IPS DF 6.9 (cell line): ENCODE measurements at places on chromosomes 7 and 10.

GRCh38 chr10:131803860-131804425 lies 96.9 kb upstream of the PPP2R2D start:
- DNase-seq, result no peak

GRCh38 chr10:18368273-18368672 lies 228.0 kb downstream of the CACNB2 start:
- no peak for DNase-seq

DNA sequence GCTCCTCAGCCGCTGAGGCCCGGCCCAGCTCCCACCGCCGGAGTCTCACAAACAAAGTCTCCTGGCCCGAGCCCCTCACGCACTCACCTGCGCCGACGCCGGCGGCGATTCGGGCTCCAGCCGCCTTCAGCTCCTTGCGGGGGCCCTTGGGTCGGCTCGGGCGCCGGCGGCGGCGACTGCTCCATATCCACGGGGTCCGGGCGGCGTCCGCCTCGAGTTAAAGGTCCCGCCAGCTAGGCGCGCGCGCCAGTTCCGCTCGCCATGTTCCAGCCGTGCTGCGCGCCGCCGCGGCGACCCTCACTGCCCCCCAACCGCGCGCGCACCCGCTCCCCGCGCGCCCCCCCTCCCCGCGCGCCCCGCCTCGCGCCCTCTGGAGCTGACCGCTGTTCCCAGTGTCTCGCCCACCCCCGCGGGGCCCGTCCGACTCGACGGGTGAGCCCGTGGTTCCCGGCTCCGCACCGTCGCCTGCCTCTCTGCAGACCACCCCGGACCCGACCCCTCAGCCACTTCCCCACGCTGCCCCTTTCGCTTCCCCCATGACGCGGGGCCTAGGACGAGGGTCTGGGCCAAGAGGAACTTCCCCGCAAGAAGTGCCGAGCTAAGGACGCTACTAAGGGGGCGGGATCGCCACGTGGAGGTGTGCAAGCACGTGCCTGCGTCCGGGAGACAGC lies 396.1 kb downstream of the ZNF33B start:
- no peak for DNase-seq

DNA sequence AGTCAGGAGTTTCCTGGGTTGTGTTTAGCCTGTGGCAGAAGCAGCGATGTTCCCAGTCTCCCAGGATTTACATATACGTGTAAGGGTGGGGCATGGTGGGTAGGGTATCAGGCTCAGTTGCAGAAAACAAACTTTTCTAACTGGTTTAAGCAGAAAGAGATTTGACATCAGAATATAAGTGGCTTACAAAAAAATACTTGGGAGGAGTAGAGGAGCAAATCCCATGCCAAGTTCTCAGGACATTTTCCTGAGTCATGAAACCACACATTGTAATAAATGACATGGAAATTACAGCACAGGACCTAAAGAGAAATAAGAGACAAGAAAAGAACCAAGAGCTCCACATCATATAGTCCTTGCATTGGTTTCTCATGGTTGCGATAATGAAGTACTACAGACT lies 26.2 kb upstream of the FRMD4A start:
- DNase-seq, result no peak

GRCh38 chr10:103911021-103911459 lies 6.9 kb downstream of the STN1 start:
- DNase-seq, result no peak

DNA sequence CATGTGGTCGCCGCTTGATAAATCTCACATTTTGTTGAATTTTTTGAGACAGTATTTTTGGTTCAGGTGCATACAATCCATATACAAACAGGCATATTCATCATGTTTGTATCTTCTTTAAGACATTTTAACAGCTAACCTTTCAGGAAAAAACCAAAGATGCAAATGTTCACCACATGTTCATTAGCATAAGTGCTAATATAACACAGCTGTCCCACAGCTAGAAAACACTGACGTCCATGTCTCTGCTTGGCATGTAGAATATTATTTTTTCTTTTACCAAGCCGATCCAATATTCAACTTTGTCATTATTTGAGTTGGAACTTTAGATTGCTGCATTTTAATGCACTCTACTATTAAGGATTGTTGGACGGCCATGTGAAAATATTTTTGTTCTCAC lies 31.2 kb downstream of the BMPER start:
- DNase-seq, result no peak

DNA sequence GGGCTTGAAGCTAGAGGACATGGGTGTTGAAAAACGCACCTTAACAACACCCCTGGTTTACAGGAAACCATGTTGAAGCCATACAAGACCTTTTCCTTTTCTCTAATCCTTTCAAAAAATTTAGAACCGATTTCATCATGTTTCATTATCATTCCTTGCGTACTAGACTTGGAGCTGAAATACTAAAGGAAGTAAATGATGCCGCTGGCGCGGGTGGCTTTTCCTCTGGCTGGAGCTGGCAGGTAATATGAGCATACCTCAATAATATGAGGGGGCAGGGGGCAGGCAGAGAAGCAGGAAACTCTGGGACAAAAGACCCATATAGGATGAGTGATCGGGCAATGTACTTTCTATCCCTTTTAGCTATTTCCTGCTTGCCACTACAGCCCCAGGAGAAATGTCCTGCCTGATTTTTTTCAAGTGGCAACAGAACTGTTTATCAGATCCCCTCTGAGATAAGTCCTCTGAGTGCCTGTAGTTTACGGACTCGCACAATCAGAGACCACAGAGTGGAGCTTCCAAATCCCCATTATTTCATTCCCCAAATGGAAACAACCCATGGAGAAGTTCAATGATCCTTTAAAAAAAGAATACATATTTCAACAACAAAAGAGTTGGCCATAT lies 450.1 kb downstream of the KCNMA1 start:
- no peak for DNase-seq

GRCh38 chr10:133150226-133150625 lies 9.8 kb upstream of the KNDC1 start:
- DNase-seq, result no peak

GRCh38 chr7:131124001-131124629 lies 203.6 kb upstream of the MKLN1 start:
- no peak for DNase-seq

GRCh38 chr10:30811276-30812017 lies 181.9 kb upstream of the LYZL2 start:
- DNase-seq, result no peak

GRCh38 chr7:81361769-81362312 lies 408.0 kb downstream of the HGF start:
- DNase-seq, result no peak

DNA sequence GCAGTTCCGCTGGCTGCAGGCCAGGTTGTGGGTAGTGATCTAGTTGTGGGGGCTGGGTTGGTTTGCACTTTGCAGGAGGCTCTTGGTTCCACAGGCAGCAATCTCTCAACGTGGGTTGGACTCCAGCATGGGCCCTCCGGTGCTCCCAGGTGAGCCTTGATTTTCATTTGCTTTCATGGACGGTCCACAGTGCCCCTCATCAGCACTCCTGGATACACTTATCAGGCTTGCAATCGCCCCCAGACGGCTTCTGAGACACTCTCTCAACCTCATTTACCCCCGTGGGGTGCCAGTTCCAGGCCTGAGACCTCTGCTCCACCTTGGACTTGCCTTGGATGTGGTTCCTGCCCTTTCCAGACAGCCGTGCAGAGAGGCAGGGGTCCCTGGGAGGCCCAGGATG lies 31.3 kb upstream of the ZNF273 start:
- DNase-seq, result no peak

GRCh38 chr10:61359452-61359851 lies 93.7 kb downstream of the TMEM26 start:
- DNase-seq, result no peak

GRCh38 chr10:72935361-72935760 lies 19.2 kb downstream of the PLA2G12B start:
- no peak for DNase-seq

GRCh38 chr7:16652888-16653287 lies 6.9 kb downstream of the BZW2 start:
- DNase-seq, result no peak

DNA sequence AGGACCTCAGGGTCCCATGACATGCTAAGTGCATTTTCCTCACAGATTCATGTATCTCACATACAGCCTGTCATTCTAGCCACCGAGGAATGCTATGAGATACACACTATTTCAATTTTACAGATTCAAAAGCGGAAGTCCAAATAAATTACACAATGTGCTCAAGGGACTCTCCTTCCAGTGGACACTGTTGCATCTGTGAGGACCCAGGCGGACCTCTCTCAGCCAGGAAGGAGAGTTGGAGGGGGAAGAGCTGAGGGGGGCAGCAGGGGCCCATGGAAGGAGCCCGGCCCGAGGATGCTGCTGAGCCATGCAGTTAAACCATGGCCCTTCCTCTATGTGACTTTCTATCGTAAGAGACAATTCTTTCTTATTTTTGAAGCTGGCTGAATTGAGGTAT lies 93.6 kb downstream of the VOPP1 start:
- no peak for DNase-seq

DNA sequence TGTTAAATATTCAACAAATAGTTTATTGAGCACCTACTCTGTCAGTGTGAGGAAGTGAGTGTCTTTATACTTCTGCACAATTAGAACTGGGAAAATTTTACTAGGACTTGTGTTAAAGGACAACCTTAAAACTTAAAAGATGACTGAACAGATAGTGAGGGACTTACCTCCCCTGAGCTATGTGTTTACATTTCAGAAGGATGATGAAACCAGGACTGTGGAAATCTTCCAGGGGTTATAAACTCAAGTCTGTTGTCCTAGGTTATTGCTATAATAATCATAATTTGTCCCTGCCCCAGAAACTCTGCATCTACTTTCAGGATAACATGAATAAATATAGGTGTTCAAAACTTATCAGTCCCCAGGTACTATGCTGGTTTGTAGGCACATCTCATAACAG lies 261.0 kb upstream of the MKLN1 start:
- DNase-seq, result no peak

- no peak for DNase-seq
These were observed 66.2 kb upstream of the PCBD1 start for GRCh38 chr10:70954381-70955176.

- no peak for DNase-seq
These were observed 157.3 kb downstream of the CACNA2D1 start for GRCh38 chr7:82286096-82286797.

GRCh38 chr10:122471531-122472177 lies 10.3 kb downstream of the HTRA1 start:
- no peak for DNase-seq

GRCh38 chr7:145036604-145037405 lies 201.0 kb upstream of the TPK1 start:
- DNase-seq, result peak; percentile 45

- DNase-seq, result no peak
These were observed 156.7 kb downstream of the MBL2 start for GRCh38 chr10:52615756-52616394.

GRCh38 chr10:109988212-109988596 lies 19.6 kb upstream of the ADD3 start:
- no peak for DNase-seq

DNA sequence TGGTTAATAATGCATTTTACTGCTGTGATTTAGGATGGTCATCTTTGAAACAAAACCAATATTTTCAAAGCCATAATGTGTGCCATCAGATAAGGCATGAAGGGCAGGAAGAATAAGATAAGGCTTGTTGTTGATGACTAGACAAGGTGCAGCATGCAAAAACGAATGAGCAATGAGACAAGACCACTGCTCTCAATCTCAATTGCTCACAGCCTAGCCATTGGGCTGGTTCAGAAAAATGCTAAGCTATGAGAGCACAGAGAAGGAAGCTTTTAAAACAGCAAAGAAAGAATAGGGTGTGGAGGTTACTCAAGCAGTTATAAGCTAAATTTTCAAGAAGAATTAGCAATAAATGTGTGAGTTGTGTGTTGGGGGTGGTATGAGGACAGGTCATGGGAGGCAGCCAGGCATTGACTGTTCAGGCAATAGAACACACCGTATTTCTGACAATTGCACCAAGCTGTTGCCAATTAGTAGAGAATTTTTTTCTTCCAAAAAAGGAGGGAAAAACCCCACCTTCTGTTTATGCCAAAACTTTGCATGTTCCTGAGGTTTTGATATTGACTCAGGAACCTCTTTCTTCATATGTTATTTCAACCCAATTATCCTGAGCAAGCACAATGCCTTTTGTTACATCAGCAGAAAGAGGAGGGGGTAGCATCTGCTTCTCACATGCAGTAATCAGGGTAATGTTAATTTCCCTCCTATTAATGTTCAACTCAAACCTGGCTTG lies 276.5 kb downstream of the HDAC9 start:
- no peak for DNase-seq

- no peak for DNase-seq
These were observed 96.4 kb downstream of the OSBPL3 start for GRCh38 chr7:24883622-24884013.

- no peak for DNase-seq
These were observed 185.3 kb downstream of the RPS24 start for GRCh38 chr10:78218798-78219490.

DNA sequence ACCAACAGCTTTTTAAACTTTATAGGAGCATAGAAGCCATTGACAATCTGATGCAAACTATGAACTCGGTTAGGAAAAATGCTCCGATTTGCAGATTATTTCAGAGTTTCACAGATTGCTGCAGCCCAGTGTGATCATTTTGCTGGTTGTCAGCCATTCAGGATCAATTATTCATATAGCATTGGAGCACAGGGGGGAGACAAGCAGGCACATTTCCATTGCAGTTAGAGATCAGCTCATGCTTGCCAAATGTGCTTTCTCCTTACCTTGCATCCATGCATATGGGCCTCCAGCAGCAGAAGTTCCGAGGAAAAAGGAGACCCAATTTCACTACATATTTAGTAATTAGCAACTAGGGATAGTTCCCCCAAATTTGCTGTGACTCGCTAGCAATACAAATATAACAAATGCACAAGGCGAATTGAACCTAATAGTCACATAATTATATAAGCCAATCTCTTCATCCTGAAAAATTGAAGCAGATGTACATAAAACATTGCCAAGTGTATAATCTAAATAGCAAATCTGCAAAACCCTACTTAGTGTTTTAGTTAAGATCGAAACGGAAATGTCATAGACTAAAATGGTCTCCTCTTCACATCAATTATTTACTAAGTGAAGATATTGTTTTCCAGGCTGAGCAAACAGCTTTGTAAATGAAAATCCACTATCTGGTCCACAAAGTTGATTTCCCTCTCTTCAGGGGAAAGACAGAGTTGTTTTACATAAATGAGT lies 49.5 kb upstream of the RSU1 start:
- DNase-seq, result no peak

DNA sequence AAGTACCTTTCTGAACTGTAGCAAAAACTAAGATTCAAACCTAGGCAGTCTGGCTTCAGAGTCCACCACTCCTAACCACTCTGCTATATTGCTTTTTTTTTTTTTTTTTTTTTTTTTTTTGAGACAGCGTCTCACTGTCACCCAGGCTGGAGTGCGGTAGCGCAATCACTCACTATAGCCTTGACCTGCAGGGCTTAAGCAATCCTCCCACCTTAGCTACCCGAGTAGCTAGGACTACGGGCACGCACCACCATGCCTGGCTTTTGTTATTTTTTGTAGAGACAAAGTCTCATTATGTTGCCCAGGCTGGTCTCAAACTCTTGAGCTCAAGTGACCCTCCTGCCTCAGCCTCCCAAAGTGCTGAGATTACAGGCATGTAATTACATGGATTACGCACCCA lies 10.1 kb upstream of the SLF2 start:
- DNase-seq, result no peak
